COLO829 (cell line): ENCODE measurements at places on chromosomes 3 and 15.

GRCh38 chr15:66968806-66969596 is 96.4 kb upstream of the SMAD3 start:
- no peak for DNase-seq

GRCh38 chr3:71589132-71589531 is 5.6 kb upstream of the FOXP1 start:
- no peak for DNase-seq

DNA sequence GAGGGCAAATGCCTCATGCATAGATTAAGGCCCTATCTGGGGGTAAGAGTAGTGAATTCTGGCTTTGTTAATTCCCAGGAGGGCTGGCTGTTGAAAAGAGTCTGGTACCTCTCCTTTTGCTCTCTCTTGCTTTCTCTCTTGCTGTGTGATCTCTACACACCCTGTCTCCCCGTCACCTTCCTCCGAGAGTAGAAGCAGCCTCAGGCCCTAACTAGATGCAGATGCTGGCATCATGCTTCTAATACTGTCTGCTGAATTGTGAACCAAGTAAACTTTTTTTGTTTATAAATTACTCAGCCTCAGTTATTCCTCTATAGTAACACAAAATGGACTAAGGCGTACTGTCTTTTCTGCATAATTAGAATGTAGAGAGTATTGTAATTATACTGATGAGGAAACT is 908.1 kb downstream of the DIPK2A start:
- DNase-seq, result no peak

- DNase-seq, result no peak
Observed at GRCh38 chr3:179045719-179046402, 25.7 kb downstream of the ZMAT3 start.

GRCh38 chr15:57566834-57567233 is 24.9 kb upstream of the MYZAP start:
- no peak for DNase-seq

- DNase-seq, result no peak
Observed at GRCh38 chr3:182979674-182980191, 605 bp downstream of the DCUN1D1 start.

GRCh38 chr15:85419161-85419560 is 38.8 kb downstream of the AKAP13 start:
- DNase-seq, result no peak

GRCh38 chr3:39387411-39387975 is 4.3 kb downstream of the SLC25A38 start:
- DNase-seq, result no peak

DNA sequence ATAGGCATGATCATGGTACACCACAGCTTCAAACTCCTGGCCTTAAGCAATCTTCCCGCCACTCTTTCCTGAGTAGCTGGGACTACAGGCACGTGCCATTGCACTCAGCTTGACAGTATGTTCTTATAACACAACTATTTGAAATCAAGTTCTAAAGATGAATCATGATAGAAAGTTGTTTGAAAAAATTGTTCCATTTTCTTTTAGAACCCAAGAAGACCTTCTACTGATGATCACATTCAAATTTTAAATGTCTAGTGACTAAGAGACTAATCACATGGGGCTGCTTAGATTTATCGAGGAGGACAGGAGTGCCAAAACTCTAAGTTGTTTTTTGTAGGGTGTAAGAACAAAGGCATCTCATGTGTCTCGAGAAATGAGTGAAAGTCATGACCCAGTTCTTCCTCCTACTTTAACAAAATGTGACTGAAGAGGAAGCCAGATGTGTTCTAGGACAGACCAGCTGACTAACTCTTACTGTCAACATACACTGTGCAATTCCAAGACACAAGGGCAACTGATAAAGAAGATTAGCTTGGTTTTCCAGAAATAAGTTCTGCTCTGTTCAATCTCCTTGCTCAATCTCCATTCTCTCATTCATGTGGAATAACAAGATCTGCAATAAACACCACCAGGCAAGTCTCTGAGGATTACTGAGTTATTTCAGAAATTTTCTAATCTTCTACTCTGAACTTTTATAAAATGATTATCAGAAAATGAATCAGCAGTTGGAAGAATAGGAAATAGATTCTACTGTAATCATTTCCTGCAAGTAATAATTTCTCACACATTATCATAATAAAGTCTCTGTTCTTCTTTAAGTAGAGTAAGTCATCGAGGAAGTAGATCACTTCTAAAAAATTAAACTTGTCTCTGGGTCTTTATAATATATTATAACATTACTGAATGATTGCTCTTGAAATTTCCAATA is 122.6 kb upstream of the CCNL1 start:
- peak; percentile 91 for DNase-seq

DNA sequence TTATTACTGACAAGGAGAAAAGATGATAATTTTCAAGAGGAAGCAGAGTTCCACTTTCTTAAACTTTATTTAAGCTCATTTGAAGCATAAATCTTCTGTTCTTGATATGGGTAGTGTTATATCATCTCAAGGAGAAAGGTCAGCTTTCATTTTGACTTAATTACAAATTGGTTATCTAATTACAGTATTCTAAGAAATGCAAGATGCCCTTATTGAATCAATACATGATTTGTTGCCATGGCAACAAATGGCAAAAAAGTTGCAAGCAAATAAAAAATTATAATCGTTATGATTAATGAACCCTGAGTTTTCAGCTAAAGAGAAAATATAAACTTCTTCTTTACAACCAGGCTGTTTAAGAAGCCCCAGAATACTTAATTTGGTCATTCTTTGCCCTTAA is 622.7 kb downstream of the RBMS3 start:
- no peak for DNase-seq

- no peak for DNase-seq
Observed at GRCh38 chr3:57889807-57890206, 118.4 kb upstream of the FLNB start.
